ENCODE measurements at places on chromosomes 11 and 22.

DNA sequence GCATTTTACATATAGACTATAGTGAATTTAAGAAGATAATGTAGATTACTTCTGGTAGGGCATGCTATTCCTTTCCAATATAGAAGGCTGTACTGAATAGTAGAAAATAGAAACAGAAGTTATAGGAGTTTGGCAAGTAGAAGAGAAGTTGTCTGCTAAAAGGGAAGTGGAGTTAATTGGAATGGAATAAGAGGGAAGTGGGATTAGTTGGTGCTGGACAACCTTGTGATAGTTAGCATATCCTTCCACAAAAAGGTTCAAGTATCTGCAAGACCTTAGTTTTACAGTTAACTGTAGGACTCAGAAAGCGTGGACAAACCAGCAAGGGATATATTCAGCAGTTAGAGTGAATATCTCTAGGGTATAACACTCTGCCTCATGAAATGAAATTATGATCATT is 185.5 kb downstream of the SWAP70 start:
- no peak for DNase-seq

- no peak for DNase-seq
These were observed 10.2 kb upstream of the FCHSD2 start for GRCh38 chr11:73152086-73152853.

DNA sequence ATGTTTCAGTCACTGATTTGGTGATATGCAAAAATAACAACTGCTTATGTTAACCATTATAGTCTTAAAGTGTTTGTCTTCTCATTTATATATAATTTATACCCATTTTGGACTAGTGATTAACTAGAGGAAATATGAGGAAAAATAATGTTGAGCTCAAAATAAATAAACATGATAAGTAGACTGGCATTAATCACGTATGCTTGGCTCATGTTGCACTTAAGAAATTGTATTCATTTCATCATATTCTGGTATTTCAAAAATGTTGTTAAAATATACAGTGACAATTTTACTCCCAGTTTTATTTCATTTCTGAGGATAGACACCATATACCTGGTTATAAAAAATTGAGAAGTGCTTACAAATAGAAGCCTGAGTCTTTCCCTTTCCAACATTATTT is 3.8 kb upstream of the OR10D3 start:
- no peak for DNase-seq

DNA sequence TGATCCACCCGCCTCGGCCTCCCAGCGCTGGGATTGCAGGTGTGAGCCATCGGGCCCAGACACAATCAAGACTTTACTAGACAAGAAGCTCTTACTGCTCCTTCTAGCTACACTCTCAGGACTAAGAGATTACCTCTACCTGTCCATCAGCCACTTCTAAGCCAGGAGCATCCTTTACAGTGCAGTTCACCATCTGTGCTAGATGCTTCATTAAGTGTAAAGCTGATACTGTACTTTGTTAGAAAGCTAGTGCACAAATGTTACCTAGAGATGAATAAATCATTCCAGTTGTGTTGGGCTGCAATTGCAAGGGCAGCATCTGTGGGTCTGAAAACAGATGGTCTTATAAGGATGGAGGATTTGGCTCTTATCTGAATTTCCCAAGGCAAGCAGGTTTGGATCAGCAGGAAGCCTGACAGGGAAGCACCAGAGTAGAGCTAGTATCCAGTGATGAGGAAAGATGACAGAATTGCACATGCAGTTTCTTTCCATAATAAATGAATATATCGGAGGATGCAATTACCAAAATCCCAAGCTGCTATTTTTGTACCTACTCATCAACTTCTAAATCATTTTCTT is 58.3 kb downstream of the FAM168A start:
- no peak for DNase-seq
